ENCODE measurements at places on chromosomes 13 and 19.
A peak's percentile ranks its signal among the peaks of the same experiment; 100 is the strongest.

GRCh38 chr13:23608701-23609413 is 38.6 kb downstream of the TNFRSF19 start:
- no peak for DNase-seq

- peak; percentile 18 for DNase-seq
Observed at GRCh38 chr13:50686551-50686950, 156.9 kb downstream of the DLEU7 start.

DNA sequence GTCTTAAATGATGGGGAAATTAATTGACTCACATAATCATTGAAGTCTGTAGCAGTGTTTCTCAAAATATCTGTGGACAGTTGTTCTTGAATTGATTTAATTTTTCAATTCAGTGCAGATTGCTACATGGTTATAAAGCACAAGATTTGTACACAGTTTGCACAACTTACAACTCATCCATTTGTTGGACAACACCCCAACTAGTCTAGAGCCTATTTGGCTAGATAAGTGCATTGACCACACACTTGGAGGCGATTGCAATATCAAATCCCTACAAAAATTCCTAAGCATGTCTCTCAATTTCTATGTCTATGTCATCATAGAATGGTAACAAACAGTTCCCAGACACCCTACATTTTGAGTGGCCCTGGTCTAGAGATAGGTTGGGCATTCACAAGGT is 48.0 kb upstream of the IPO5 start:
- no peak for DNase-seq

DNA sequence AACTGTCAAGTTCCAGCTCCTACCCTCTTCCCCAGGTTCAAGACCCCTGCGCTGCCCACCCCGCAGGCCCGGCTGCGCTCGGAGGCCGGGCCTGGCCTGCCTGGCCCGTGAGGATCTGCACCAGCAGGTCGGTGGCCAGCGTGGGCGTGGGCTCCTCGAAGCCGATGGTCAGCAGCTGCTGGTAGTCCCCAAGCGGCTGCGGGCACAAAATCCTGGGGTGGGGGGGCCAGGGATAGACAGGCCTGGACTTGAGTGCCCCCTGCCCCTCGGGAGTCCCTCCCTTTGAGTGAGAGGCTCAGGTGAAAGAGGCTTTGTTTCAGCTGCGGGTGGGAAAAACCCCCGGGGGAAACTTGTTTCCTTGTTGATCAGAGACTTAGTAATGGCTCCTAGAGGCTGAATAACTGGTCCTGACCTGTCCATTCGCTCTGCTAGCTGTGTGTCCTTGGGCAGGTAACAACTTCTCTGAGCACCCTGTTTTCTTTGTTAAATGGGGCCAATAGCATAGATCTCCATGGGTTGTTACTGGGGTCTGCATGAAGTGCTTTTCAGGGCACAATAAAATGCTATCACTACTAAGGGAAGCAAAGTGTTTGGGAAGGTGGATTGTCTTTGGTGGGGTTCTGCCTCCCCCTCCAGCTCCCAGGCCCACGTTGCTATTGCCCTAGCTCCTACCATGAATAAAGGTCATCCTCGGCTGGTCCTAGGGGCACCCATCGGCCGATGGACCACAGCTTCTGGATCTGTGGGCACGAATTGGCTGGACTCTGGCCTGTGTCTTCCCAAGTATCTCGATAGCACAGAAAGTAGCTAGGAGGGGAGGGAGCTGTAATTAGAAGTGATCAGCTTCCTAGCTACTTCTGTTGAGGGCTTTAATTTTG is 3.5 kb downstream of the C19orf67 start:
- peak; percentile 16 for DNase-seq

GRCh38 chr19:16326401-16327168 is 2.0 kb downstream of the KLF2 start:
- DNase-seq = no peak

DNA sequence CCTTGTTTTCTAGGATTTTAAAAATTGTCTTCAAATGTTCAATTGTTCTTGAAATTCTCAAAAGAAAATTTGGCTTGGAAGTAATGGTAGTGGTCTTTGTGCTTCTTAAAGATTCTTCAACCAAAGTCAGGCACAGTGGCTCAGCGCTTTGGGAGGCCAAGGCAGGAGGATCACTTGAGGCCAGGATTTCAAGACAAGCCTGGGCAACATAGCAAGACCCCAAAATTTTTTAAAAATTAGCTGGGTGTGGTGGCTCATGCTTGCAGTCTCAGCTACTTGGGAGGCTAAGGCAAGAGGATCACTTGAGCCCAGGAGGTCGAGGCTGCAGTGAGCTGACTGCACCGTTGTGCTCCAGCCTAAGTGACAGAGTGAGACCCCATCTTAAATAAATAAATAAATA is 153.5 kb upstream of the ZNF507 start:
- no peak for DNase-seq

DNA sequence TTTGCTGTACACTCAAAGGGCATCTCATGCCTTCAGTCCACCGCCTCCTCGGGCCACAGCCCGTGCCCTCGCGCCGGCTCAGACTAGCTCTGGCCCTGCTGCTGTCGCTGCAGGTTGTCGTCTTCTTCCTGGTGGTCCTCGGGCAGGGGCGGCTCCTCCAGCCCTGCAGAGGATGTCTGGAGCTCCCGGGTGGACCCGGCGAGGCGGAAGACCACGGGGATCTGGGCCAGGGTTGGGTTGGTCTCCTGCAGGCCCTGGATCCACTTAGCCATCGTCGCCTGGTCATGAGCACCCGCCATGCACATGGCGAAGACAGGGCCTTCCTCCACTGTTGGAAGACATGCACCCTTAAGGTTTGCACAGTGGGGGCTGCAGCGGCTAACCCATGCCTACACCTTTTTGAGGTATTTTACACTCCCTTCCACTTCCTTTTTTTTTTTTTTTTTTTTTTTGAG is 489 bp upstream of the ZNF653 start:
- DNase-seq = no peak

DNA sequence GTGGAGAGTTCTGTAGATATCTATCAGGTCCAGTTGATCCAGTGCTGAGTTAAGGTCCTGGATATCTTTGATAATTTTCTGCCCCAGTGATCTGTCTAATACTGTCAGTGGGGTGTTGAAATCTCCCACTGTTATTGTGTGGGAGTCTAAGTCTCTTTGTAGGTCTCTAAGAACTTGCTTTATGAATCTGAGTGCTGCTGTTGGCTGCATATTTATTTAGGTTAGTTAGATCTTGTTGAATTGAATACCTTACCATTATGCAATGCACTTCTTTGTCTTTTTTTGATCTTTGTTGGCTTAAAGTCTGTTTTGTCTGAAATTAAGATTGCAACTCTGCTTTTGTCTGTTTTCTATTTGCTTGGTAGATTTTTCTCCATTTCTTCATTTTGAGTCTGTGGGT is 15.4 kb downstream of the AP1M1 start:
- DNase-seq = no peak

DNA sequence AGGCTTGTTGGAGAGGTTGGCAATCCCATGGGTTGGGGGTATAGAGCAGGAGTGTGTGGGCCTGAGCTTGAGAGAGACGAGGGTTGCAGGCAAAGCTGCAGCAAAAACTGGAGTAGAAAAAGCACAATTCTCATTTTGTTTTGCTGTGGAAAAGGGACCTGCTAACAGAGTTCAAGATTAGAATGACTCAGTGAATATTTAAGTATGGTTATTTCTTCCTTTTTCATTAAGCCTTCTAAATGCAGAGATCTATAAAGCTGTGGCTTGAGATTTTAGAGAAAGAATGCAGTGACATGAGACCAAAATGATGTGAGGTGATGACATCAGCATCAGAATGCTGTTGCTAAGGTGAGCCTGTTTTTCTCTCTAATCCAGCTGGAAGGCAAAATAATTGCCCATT is 10.8 kb upstream of the MBNL2 start:
- DNase-seq = no peak

DNA sequence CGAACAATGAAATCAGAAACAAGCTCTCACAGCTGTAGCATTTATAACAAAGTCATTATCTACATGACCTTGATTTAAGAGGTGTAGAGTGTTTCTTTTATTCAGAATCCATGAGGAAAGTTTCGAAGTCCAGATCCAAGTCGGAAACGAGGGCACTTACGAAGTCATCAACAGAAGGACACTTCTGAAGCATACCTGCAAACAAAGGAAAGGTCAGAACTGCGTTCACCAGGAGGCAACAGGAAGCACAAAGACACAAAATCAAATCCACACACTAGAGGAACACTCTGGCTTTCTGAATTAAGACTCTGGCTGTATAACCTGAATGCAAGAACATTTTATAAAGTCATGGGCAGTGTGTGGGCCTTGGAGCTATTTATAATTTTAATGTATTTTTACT is 158.9 kb downstream of the MIPEP start:
- no peak for DNase-seq

DNA sequence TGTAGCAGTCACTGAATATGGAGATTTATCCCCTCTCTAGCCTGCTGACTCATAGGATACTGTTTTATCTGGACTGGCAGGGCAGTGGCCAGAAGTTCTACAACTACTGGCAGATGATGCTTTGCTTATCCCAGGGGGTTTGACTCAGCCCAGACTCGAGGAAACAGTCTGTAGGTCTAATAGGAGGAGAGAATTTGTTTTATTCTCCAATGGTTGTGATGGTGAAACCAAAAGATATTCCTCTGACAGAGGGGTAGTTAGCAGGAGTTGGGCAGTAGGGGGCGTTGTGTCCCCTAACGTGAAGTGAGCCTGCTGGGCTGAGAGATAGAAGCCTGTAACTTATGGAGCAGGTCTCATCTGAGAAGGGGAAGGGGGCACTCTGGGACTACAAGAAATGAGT is 74.9 kb downstream of the WTIP start:
- DNase-seq = peak; percentile 10

- DNase-seq = no peak
Observed at GRCh38 chr13:73462241-73462640, 403.4 kb downstream of the KLF5 start.

GRCh38 chr13:113064534-113065405 is 40.8 kb upstream of the F7 start:
- DNase-seq = no peak

- DNase-seq = no peak
Observed at GRCh38 chr19:5048727-5049553, 80.0 kb downstream of the KDM4B start.

- DNase-seq = peak; percentile 34
Observed at GRCh38 chr19:49057636-49058234, at the start of gene CGB7. CGB7 (minus strand) TSS chr19:49057749; CDS start chr19:49055375, 2,374 bp downstream.

- DNase-seq = no peak
Observed at GRCh38 chr13:106701771-106702341, 133.9 kb upstream of the ARGLU1 start.

DNA sequence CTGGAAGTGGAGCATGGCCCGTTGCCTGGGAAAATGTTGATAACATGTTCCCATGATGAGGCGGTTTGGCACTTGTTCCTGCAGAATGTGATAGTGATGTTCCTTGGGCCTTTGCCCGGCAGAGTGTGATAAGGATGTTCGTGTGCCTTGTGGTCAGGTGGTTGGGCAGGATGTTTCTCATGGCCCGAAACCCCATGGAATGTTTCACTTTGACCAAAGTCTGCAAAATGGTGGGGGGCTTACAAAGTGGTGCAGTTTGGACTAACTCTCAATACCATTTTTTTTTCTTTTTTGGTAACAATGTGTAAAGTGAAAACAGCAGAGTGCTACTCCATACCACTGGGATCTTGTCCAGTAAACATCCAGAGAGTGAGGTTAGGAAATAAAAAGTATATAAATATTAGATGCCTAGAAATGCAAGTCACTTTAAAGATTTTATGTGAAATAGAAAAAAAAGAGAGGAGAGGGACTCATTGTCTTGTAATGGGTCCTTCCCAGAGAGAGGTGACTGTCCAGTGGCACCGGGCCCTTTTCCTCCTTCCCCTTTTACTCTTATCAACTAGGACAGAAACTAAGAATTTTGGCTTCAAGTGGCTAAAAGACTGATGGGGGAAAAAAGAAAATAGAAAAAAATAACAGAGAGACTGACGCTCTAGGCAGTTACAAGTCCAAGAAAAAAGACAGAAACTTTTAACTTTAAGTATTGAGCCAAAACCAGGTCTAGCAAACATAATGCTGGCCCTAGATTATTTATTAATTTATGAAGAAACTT is 5.7 kb downstream of the FPR3 start:
- DNase-seq = no peak

- no peak for DNase-seq
Observed at GRCh38 chr13:24304620-24305019, 4.8 kb upstream of the C1QTNF9 start.

- peak; percentile 77 for DNase-seq
Observed at GRCh38 chr19:13060964-13061927, 41.4 kb downstream of the LYL1 start.

DNA sequence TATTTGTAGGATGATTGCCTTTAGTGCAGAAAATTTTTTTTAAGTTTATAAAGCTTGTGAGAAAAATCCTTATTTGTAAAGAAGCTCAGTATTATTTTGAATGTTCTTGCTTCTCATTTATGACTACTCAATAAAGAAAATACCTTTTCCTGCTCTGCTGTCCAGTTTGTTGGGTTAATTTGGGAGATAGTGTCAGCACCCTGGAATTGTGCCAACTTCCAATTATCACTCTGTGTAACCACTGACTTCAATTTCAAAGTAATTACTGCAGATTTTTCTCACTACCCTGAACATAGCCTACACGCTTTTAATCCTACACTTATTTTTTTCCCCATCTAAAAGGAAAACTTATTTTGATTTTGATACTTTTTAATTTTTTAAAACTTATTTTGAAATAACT is 93.1 kb downstream of the GGACT start:
- DNase-seq = no peak

DNA sequence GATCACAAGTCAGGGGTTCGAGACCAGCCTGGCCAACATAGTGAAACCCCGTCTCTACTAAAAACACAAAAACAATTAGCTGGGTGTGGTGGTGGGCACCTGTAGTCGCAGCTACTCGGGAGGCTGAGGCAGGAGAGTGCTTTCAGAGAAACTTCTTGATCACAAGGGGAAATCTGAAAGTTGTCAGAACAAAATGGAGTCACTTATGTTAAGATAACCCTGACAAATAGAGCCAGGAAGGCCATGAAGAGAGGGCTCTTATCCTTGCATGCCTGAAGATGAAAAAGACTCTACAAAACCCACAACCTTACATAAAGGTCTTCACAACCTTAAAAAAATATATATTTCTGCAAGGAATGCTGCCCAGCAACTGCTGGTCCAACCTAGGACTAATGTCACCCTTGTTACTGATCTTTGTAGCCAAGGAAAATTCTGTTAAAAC is 1.2 kb downstream of the CARD8 start:
- DNase-seq = no peak

DNA sequence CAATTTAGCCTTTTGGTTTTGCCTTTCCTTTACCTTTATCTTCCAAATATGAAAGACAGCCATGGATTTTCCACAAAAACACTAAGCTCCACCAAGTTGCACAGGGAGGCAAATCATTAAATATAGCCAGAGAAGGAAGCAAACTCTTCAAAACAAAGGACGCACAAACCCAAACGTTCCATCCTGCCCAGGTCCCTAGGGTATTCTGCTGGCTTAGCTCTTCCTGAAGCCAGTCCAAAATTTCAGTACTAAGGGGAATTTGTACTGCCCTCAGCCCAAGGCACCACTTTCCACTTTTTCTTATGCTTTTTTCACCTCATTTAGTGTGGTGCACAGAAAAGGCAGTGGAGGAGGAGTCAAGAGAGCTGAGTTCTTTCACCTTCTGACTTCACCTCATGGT is 169.9 kb downstream of the FLT1 start:
- DNase-seq = no peak

- DNase-seq = peak; percentile 43
Observed at GRCh38 chr19:2507109-2507508, 31.2 kb downstream of the GADD45B start.
